Activated CD4-positive, alpha-beta memory T cell treated with anti-CD3 and anti-CD28 coated beads, Interleukin-2, amount 10 ng/mL, durations not matched to agents 7 days and 5 days (primary cell): ENCODE measurements at places on chromosomes 5 and 9. TPM values are rescaled to one million over a fixed set of nuclear protein-coding genes. Genes with fewer than 3 reads are reported as not detected.

CEL gene
- 1.4 TPM for total RNA-seq

SV2C gene
- 0.28 TPM for total RNA-seq

SLC36A3 gene
- total RNA-seq = not detected

DNA sequence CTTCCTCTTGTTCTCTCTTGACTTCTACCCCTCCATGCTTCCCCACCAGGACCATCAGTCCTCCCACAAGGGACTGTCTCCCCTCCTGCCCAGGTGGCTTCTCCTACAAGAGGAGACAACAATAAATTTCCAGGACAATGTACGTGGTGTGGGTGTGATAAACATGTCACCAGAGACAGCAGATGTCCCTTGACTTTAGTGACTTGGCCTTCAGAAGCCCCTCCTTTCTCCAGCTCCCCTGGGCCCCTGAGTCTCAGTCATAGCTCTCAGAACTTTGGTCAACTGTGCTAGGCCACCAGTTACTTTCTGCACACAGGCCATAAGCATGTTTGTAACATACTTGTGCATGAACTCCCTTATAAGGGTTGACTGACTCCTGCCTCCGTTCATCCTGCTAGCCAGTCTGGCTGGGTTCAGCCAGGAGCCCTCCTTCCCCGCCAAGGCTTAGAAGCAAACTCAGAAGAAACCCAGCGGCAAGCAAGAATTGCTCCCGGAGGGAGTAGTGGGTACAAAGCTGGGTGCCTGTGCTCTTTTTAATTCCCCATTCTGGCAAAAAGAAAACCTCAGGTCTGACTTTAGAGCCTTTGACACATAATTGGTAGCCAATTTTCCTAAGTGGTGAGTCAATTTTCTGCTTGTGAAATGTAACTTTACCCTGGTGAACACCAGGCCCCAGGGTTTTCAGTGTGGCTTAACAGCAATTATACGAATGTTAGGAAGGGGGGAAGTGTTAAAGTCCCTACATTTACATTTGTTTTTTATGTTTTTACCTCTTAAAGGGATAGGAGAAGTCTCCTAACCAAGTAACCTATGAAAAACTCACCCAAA, 49.2 kb downstream of the EBF1 start:
- peaks cover 73% of the 10 kb centered on the region for H3K27me3 ChIP-seq
- no peaks in the 10 kb centered on the region for H3K4me1 ChIP-seq
- H3K27ac ChIP-seq = no peak overlapping the region
- DNase-seq = no peak
- no peak overlapping the region for H3K4me3 ChIP-seq

- no peak overlapping the region for H3K4me3 ChIP-seq
- no peak overlapping the region for H3K27ac ChIP-seq
- H3K36me3 ChIP-seq = no peaks in the 10 kb centered on the region
- no peak for DNase-seq
- no peaks in the 10 kb centered on the region for H3K4me1 ChIP-seq
These were observed 327.2 kb downstream of the SLF1 start for GRCh38 chr5:94945656-94946055.

DNA sequence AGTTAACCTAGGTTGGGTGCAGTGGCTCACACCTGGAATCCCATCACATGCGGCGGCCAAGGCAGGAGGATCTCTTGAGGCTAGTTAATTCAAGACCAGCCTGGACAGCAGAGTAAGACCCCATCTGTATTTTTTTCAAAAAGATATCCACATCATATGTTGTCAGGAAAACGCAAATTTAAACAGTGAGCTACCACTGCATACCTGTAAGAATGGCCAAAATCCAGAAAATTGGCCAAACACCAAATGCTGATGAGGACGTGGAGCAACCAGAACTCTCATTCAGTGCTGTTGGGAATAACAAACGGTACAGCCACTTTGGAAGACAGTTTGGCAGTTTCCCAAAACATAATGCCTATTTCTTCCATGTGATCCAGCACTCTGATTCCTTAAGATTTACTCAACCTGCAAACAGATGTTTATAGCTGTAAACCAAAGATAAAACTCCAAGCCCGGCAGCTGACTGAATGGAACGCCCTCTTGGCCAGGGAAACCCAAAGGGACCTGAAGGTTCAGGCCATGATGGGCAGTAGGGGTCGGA, 12.4 kb downstream of the CEL start:
- no peak overlapping the region for H3K4me3 ChIP-seq
- peaks cover 11% of the 10 kb centered on the region for H3K27me3 ChIP-seq
- H3K4me1 ChIP-seq = no peaks in the 10 kb centered on the region
- no peak for DNase-seq

DNA sequence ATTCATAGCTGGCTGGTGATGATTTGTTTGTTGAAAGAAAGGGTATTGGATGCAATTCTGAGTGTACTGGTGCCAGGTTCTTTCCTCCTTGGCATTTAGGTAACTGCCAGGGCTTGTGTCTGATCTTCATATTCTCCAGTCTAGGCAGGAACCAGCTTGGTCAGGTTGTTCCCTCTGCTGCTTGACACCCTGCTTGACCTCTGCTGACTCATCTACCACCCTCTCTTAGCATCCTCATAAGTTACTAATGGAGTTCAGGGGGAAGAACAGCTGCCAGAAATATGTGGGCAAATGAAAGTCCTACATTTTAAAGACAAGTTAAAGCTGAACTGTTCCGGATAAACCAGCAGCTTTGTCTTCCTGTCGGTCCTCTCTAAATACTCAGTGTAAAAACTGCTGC, 116.1 kb upstream of the TNC start:
- H3K27ac ChIP-seq = no peak overlapping the region
- H3K4me1 ChIP-seq = no peaks in the 10 kb centered on the region
- no peaks in the 10 kb centered on the region for H3K36me3 ChIP-seq
- no peak for DNase-seq
- no peak overlapping the region for H3K4me3 ChIP-seq

DNA sequence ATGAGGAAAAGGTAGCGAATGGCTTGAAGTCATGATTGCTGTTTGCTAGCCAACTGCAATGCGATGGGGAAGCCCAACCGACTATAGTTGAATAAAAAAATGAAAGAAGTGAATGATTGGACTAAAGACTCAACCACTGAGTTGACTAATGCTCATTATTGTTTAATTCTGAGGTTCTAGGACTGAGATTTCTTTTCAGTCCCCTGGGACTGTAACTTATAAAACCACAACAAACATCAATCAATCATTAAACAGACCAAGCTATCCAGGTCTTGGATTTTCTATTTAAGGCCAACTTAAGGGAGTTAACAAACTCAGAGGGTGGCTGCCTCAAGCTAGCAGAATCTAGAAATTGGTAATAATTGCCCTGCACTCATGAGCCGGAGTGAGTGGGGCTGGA, 154.2 kb downstream of the DOCK2 start:
- no peak overlapping the region for H3K27ac ChIP-seq
- no peak for DNase-seq
- peaks cover 47% of the 10 kb centered on the region for H3K36me3 ChIP-seq
- no peaks in the 10 kb centered on the region for H3K27me3 ChIP-seq
- no peak overlapping the region for H3K4me3 ChIP-seq
